Stimulated activated CD8-positive, alpha-beta memory T cell treated with anti-CD3 and anti-CD28 coated beads, Interleukin-4, amount 100 ng/mL, for 4 hours (primary cell): ENCODE measurements at places on chromosomes 2 and 18.

- DNase-seq: no peak
Observed at GRCh38 chr2:207038299-207038698, 99.0 kb downstream of the CPO start.

- no peak for DNase-seq
Observed at GRCh38 chr2:43131890-43132682, 94.3 kb downstream of the ZFP36L2 start.

- no peak for DNase-seq
Observed at GRCh38 chr2:20483194-20483895, 36.5 kb downstream of the RHOB start.

GRCh38 chr2:236824836-236825235, 255.2 kb downstream of the ACKR3 start:
- DNase-seq: no peak

- no peak for DNase-seq
Observed at GRCh38 chr2:24107-24506, 22.2 kb downstream of the FAM110C start.
